ENCODE measurements at places on chromosomes 11 and 22.

GRCh38 chr11:62124186-62125113, 639 bp downstream of the INCENP start:
- DNase-seq, result no peak

GRCh38 chr22:21041937-21042336, 3.8 kb upstream of the LRRC74B start:
- DNase-seq, result no peak

GRCh38 chr11:72225411-72225951, 914 bp downstream of the INPPL1 start:
- DNase-seq, result no peak

DNA sequence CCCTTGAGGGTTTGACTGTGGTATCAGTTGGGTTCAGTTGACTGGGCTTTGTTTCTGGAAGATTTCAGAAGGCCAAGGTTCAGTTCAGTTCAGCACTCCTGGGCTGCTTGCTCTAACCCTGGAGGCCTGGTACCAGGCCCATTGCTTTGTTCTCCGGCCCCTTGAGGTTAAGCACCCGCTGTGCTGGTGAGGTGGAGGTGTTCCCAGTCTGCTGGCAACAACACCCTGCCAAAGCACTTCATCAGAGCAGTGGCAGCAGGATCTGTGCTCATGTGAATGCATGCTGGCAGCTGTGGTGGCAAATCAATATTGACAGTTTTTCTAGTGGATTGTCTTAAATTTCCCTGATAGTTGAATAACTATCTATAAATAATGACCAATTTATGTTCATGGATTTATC, 3.8 kb upstream of the SCGB1D1 start:
- no peak for DNase-seq

GRCh38 chr22:36833073-36833472, 16.2 kb upstream of the PVALB start:
- no peak for DNase-seq

GRCh38 chr11:122853971-122854446, 15.7 kb downstream of the CRTAM start:
- DNase-seq, result peak; percentile 74

- DNase-seq, result no peak
Measured at GRCh38 chr22:35479985-35480550, 60.6 kb upstream of the RASD2 start.

GRCh38 chr11:101915791-101916291, 481 bp downstream of the ANGPTL5 start:
- no peak for DNase-seq

DNA sequence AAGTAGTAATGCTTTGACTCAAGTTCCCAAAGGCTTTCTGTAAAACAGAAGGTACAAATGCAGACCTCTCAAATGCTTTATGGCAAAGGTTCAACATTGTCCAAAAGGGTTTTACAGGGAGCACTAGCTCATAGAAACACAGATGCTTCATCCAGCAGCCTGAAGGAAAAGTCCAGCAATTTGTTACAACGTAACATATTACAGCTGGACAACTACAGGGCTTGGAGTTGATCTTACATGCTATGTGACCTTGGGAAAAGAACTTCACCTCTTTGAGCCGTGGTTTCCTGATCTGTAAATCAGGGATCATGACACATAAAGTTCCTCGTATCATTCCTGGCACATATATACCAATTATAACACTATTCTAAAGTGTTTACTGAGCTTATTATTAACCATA, 84.9 kb downstream of the DDIAS start:
- DNase-seq, result no peak
